ENCODE measurements at places on chromosomes 11 and 22.

GRCh38 chr11:113874096-113874495 lies 1.3 kb downstream of the USP28 start:
- DNase-seq = no peak

- DNase-seq = no peak
Measured at GRCh38 chr11:59172345-59173079, 580 bp downstream of the DTX4 start.

DNA sequence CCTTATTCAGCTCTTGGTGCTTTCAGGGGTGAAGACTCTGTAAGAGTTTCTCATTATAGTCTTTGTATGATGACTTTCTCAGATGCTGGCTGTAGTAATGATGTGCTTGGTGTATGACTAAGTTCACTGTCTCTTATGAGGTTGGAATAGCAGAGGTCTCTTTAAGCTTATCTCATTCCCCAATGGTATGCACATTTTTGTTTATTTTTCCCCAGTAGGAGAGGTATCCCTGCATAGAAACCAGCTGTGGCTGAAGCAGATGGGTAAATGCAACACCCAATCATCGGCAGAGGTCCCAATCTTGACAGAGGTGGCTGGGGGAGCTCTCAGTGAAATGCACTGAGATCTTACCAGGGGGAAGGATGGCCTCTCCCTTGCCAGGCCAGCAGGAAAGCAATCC lies 34.6 kb downstream of the BBOX1 start:
- no peak for DNase-seq

DNA sequence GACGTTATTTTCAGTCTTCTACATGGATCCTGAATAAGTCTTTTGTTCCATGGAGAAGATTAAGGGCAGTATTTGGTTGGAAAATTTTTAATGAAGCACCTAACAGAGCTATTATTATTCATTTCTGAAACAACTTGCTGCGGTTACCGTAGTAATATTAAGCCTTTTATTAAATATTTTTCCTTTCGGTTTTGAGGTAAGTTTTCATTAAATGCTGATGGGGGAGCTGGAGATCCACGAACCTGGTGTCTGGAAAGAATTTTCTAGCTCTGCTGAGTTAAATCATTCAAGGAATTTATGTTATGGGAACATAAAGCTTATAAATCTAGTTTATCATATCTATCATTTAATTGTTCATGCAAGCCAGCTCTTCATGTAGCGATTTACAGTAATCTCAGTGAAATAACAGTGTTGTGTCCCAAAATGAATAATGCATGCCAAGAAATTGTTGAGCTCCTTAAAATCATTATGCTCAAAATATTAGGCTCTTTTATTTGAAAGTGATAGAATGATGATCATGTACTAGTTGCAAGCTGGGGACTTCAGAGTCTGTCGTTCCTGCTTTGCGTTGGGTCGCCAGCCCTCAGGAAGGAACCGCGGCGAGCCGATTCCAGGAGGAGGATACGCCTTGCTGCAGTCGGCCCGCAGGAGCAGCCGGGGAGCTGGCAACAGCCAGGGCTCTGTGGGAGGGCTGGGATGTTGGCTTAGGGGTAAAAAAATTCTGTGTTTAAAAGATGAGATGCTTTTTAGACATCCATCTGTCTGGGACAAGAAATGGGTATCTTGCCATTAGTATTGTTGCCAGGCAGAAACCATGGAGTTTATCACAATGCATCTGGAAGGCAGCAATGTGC lies 83.1 kb downstream of the TBC1D22A start:
- no peak for DNase-seq

DNA sequence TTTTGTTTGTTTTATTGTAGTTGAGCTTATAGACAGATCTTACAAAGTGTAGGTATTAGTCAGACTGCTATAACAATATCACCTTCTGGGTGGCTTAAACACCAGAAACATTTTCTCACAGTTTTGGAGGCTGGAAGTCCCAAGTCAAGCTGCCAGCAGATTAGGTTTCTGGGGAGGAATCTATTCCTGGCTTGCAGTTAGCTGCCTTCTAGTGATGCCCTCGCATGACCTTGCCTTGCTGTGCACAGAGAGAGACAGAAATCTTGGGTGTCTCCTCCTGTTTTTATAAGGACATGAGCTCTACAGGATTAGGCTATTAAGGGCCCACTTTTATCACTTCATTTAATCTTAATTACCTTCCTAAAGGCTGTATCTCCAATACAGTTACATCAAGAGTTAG lies 1635.2 kb downstream of the FAM181B start:
- no peak for DNase-seq

GRCh38 chr11:78420796-78421209 lies 3.2 kb upstream of the GAB2 start:
- peak; percentile 32 for DNase-seq

DNA sequence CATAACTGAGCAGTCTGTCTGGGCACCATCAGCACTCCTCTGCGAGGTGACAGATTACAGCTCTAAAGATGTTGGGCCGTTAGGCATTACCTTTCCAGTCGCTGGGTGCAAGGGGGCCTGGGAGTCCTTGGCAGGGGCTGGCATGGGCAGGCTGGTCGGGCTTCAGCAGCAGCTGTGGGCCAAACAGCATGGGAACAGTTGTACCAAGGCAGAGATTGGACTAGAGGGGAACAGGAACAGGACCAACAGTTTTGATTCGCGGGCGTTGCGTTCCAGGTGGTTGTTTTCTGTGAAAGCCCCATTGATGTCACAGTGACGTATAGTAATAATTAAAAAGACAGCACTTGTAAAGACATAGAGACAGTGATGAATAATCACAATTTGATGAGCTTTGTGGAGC lies 25.8 kb upstream of the B3GAT1 start:
- DNase-seq = no peak

GRCh38 chr11:114386545-114386944 lies 13.8 kb downstream of the C11orf71 start:
- no peak for DNase-seq

DNA sequence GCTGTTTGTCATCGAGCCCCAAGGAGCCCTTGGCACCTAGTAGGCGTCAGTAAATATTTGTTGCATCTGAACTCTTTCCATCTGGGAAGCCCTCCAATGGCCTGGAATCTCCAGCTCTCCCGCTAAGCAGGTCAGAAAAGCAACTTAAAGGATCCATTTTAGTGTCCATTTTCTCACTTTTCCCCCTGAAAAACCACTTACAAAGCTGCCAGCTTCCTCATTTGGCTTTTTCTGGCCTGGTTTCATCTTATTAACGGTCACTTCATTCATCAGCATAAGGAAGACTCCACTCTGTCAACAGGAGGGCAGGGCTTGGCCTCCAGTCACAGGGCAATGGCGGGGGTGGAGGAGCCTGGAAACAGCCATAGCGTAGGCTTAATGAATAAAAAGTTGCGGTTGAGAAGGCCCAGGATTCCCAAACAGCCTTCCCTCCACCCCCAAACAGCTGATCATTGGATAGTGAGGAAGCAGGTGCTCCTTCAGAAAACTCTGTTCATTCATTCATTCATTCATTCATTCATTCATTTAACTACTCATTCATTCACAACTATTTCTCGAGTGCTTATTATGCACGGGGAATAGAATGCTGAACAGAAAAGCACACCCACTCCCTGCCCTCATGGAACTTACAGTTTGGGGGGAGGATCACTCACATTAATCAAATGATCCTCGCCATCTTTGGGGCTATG lies 104.5 kb upstream of the RCN1 start:
- no peak for DNase-seq

DNA sequence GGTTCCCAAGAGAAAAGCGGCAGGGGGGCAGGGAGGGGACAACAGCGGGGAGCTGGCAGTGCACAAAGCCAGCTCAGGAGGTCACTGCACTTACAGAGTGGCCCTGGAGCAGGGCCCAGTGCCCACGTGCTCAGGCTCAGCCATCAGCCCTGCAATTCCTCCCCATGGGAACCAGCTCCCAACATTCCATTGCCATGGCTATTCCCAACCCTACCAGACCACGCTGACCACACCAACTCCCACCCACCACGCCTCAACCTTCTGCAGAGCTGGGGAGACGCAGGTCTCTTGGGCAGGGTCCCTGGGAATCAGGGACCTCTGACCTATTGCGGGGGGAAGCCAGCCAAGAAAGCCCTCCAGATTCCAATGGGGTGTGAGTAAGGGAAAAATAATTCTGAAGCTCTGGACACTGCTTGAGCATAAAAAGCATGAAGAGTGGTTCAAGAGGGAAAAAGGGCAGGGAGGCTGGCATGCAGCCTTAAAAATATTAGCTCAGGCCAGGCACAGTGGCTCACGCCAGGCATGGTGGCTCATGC lies 38.3 kb upstream of the TFIP11 start:
- DNase-seq = no peak

DNA sequence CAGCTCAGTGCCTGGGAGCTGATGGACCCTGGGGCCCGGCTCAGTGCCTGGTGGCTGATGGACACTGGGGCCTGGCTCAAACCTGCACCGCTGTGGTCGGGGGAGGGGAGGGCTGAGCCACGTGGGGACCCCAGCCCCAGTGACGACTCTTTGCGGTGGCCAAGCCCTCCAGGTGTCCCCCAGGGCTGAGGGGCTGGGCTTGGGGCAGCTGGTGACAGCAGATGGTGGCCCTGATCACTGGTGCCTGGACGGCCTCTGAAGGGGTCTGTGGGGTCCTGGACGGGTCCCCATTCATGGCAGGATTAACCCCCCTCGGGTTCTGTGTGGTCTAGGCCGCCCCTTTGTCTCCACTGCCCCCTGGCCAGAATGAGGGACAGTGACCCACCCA lies 3.4 kb upstream of the MUC5B start:
- no peak for DNase-seq

DNA sequence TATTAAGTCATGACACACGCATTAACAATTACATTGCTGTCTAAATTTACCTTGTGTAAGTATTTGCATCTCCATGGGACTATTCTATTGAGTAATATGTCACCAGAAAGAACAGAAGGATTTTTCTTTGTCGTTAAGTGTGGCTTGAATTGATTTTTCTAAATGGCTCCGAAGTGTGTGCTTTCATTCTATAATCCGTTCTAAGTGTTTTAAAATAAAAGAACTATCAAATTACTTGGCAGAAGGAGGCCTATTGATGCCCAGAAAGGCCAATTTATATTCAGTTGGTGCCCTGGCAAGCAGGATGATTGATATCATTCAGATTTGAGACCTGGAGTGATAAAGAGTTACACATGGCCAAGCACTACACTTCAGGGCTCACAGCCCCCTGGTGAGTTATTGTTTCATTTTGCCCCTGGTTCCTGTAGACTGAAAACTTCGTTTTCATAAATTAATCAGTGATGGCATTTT lies 538.9 kb upstream of the ANO5 start:
- DNase-seq = no peak

- no peak for DNase-seq
Measured at GRCh38 chr22:47781024-47781423, 1018.6 kb downstream of the TBC1D22A start.

- peak; percentile 32 for DNase-seq
Measured at GRCh38 chr11:7569044-7569443, 55.2 kb downstream of the PPFIBP2 start.

- DNase-seq = peak; percentile 76
Measured at GRCh38 chr11:70080763-70081162, 2.6 kb downstream of the ANO1 start.

GRCh38 chr11:12845163-12845562 lies 164.0 kb upstream of the RASSF10 start:
- no peak for DNase-seq

- DNase-seq = no peak
Measured at GRCh38 chr11:19163617-19164016, 38.2 kb downstream of the CSRP3 start.

DNA sequence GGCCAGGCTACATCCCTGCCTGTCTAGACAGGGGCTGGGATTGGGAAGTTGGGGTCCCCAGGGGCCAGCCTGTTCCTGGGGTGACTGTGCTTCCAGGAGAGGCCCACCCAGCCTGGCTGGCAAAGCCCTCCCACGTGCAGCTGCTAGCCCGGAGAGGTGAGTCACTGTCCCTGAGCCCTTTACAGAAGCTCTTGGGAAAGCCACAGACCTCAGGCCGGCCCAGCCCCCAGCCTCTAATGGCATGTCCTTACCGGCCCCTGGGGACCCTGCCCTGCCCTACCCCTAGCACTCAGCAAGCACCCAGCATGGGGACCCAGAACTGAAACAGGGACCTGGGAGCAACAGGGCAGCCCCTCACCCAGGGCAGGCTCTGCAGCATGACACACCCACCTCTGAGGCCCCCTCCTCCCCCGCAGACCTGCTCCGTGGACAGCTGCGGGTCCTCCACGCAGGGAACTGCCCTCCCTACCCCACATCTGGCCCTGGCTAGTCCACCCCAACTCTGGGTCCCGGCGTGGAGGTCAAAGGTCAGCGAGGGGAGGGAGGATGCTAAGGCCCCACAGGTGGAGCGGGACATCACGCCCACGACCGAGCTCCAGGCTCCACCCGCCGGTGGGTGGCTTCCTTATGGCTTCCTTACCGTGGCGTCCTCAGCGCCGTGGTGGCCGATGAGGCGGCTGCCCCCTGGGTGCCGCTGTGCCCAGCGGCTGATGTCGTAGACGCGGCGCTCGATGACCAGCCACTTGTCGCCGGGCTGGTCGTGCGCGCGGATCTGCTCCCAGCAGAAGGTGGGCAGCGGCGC lies 615 bp downstream of the FADS3 start:
- peak; percentile 30 for DNase-seq

- DNase-seq = no peak
Measured at GRCh38 chr11:93842461-93842860, 8.0 kb downstream of the VSTM5 start.

DNA sequence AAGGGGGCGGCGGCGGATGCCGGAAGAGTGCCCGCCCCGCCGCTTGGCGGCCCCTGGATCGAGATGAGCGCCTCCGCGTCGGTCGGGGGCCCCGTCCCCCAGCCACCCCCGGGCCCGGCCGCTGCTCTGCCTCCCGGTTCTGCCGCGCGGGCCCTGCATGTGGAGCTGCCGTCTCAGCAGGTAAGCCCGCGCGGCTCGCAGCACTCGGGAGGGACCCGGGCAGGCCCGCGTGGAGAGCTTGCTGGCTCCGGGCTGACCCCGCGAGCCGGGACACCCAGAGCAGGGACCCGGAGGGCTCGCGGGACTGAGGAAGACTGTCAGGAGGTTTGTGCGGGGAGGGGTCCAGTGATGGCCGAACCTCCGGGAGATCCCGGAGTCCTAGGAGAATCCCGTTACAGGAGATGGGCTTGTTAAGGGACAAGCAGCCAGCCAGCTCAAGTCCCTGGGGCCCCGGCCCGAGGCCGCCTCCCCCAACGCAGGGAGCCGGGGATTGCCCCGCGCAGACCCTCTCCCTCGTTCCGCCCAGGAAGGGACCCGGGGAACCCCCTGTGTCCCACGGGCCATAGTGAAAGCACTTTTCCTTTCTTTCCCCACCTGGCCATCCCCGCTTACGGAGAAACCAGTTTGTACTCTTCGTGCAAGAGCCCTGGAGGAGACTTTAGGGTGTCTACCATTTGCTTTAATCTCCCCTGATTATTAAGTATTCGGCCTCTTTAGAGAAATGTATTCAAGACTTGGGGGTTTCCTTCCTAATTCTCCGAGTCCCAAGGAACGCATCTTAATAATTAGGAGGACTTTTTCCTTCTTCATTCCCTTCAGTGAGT lies 547 bp downstream of the UVRAG start:
- peak; percentile 45 for DNase-seq
